ENCODE measurements at places on chromosomes 12 and 14.

DNA sequence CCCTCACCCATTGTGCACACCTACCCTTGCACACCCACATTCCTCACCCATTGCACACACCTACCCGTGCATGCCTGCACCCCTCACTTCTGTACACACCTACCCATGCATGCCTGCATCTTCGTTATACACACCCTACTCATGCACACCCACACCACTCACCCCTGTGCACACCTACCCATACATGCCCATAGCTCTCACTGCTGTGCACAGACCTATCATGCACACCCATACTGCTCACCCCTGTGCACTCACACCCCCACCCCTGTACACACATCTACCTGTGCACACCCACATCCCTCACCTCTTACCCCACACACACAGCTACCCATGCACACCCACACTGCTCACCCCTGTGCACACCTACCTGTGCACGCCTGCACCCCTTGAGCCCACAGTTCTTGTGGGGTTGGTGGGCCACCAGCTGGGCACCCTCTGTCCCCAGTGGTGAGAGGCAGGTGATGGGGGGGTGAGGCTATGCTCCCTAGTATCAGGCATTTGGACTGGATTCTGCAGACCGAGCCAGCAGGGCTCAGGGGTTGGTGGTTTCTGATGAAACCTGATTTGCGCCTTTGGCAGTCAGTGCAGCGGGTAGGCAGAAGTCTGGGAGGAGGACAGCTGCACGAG is 15.6 kb downstream of the CEP170B start:
- no peak for DNase-seq

GRCh38 chr12:69241438-69242092 is 2.2 kb downstream of the CPSF6 start:
- DNase-seq: no peak

GRCh38 chr14:60222820-60223219 is 26.2 kb upstream of the PPM1A start:
- no peak for DNase-seq

DNA sequence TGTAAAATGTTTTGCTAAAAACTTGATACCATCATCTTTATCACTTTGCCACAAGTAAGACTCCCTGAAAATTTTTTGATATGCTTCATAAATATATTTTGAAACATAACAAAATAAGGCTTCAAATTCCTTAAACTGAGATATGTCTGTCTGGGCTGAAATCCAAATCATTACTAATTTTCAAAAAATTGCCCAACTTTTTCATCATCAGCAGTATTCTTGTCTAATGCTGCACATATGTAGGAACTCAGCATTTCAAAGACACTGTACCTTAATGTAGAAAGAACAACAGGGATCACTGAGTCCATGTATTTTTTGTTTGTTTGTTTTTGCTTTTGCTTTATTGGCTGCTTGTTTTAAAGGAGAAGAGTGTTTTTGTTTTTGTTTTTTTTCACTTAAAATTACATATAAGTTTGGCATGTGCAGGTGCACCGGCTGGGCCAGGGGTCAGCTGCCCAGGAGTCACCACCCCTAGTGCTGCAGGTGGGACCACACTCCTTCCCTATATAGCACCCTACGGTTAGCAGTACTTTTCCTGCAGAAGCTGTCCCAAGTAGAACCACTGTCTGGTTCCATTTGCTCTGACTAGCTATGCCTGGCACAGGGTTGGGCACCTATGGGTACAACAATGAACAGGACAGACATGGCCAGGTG is 231.2 kb downstream of the PIK3C2G start:
- no peak for DNase-seq

GRCh38 chr14:59511916-59512575 is 27.7 kb downstream of the JKAMP start:
- peak; percentile 17 for DNase-seq

DNA sequence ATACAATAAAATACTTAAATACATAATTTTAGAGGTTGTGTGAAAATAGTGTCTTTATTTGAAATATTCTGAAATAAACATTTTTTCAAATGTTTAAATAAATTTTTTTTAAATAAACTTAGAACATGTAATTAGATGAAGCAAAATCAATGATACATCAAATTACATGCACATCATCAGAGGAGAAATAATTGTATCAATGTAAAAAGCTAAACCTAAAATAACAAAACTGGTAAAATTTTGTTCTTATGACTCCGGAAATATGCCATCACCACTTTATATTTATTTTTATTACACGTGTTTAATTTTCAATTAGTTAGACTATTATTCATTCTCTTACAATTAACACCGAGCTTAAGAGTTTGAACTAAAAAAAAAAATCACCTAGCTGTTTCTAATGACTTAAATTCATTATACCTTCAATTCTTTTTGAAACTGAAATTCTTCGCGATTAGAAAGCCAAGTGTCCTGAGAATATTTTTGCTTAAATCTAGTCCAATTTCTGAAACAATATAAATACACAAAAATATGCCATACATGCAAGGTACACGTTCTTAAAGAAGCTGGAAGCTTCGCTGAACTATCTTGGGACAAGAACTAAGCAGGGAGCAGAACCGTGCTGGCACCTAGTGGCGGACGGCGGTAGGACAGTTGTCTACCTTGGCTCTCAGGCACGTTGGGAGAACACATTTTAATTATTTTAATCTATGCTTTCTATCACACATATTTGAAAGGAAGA is 230.5 kb downstream of the SLC25A21 start:
- DNase-seq: peak; percentile 63

DNA sequence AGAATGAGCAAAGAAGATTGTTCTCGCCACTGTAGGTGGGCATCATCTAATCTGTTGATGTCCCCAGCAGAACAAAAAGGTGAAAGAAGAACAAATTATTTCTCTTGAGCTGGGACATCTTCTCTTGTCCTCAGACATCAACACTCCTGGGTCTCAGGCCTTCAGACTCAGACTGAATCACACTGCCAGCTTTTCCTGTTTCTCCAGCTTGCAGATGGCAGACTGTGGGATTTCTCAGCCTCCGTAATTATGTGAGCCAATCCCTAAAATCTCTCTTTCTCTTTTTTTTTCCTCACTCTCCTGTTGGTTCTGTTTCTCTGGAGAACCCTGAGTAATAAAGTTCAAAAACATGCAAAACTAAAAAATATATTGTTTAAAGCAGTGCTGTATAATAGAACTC is 3.7 kb upstream of the TMPRSS12 start:
- DNase-seq: no peak

Data from NCI-H1694 treated with DMSO at 0.1 percent for 48 hours (cell line).